ENCODE measurements at places on chromosomes 16 and 17. TPM values are rescaled to one million over a fixed set of nuclear protein-coding genes. Genes with fewer than 3 reads are reported as not detected.

DNA sequence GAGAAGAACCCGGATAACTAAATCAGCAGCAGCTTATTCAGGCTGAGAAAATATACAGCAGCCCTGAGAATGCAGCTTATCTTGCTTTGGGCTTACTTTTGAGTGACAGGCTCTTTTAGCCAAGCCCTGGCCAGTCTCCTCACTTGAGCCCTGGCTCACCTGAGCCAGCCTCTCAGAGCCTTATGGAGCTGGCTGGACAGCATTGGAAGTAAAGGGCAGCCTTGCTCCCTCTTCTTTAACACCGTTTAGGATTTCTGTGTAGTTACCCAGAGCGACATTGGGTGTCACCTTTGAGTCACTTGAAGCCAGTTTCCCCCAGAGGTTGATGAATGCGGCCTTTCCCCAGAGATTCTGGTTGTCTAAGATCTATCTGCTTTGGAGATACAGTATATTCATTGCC, 7.7 kb upstream of the NPIPB2 start:
- H3K27me3 ChIP-seq, result no peaks in the 10 kb centered on the region
- H3K4me3 ChIP-seq, result no peak overlapping the region
- peak; percentile 28 for DNase-seq
- H3K4me1 ChIP-seq, result no peaks in the 10 kb centered on the region
- H3K36me3 ChIP-seq, result no peaks in the 10 kb centered on the region

GRCh38 chr16:35689764-35690163, 2230.4 kb downstream of the TP53TG3F start:
- H3K36me3 ChIP-seq, result no peaks in the 10 kb centered on the region
- H3K27me3 ChIP-seq, result no peaks in the 10 kb centered on the region
- no peak overlapping the region for H3K27ac ChIP-seq
- H3K4me1 ChIP-seq, result no peaks in the 10 kb centered on the region
- no peak overlapping the region for H3K4me3 ChIP-seq

GRCh38 chr17:42475835-42476234, 17.2 kb downstream of the ATP6V0A1 start:
- peaks cover 11% of the 10 kb centered on the region for H3K4me1 ChIP-seq
- no peaks in the 10 kb centered on the region for H3K27me3 ChIP-seq
- peak overlapping the region; percentile 46 for H3K27ac ChIP-seq
- peaks cover 22% of the 10 kb centered on the region for H3K36me3 ChIP-seq
- H3K4me3 ChIP-seq, result no peak overlapping the region

The DUS1L gene
- total RNA-seq, result 62.1 TPM

- peaks cover 3% of the 10 kb centered on the region for H3K4me1 ChIP-seq
- no peaks in the 10 kb centered on the region for H3K27me3 ChIP-seq
- peaks cover 6% of the 10 kb centered on the region for H3K36me3 ChIP-seq
- H3K4me3 ChIP-seq, result no peak overlapping the region
Observed at GRCh38 chr16:67238806-67239470, 8.3 kb downstream of the FHOD1 start.

GRCh38 chr16:57732037-57732436, 3.5 kb upstream of the KATNB1 start:
- H3K4me1 ChIP-seq, result no peaks in the 10 kb centered on the region
- H3K27ac ChIP-seq, result no peak overlapping the region

DNA sequence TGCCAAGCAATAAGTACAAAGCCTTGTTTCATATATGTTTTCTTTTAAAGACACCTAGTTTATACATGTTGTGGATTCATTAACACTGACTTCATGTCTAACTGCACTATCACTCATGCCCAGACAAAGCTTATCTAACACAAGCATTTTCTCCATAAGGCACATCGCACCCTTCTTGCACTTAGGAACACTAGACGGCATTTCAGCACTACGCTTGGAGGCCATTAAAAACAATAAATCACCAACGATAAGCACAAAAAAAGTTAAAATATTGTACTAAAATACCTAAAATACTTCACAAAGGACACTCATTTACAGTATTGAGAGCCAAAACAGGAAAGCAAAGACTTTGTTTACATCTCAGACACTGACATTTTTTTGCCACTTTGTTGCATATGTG, 39.0 kb upstream of the TEKT3 start:
- no peak overlapping the region for H3K27ac ChIP-seq
- peaks cover 13% of the 10 kb centered on the region for H3K4me1 ChIP-seq
- DNase-seq, result no peak
- H3K36me3 ChIP-seq, result no peaks in the 10 kb centered on the region

DNA sequence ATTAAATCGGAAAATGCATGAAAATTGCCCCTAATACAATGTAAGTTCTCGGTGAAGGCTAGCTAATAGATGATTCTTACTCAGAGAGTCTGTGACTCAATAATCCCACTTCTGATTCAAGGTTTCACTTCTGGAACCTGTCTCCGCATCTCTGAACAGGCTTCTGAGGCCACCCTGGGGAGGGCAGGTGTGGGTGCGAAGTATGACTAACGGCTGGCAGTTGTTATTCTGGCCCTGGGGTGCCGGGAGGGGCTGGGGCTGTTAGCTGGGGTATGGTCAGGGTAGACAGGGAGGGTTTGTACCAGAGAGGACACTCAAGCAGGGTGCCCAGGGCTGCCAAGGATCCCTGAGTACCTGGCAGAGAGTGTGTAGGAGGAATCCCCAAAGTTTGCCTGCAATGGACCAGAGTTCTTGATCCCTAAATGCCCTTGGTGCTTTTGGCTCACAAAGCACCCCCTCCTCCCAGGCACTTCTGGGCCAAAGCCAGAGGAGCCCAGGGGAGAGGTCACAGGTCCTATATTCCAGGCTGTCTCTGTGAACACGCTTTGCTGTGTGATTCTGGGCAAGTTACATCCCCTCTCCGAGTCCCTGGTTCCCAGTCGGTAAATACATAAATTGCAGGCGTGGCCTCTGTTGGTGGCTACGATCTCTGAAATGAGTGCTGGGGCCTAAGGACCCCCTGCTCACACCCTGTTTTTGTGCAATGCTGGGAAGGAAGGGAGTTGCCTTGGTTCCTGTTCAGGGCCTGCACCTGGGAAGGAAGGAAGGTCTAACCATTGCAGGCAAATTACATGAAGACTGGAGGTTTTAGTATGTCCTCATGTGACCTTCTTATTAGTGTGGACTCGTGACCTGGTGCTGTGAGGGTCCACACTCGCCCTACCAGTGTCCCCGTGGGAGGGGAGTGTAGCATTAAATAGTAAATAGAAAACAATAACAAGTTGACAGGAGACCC, 49.9 kb upstream of the CPNE2 start:
- H3K27me3 ChIP-seq, result no peaks in the 10 kb centered on the region
- no peak for DNase-seq
- H3K4me3 ChIP-seq, result no peak overlapping the region
- H3K4me1 ChIP-seq, result no peaks in the 10 kb centered on the region
- H3K27ac ChIP-seq, result no peak overlapping the region
- H3K36me3 ChIP-seq, result no peaks in the 10 kb centered on the region

DNA sequence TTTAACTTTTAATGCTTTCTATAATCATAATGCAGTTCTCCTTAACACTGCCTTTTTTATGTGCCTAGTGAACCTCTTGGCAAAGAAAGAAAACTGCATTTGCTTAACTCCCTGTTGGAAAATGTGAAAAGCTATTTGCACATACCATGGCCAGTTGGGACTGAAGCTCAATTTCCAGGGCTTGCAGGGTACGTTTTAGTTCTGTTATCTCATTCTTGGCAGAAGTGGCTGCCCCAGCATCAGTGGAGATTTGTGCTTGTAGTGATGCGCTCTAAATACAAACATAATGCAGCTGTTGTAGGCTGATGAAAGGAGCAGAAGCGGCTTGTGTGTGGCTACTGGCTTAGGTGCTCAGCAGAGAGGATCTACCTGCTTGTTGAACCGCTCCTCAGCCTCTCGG, 3.7 kb downstream of the KRT24 start:
- no peaks in the 10 kb centered on the region for H3K4me1 ChIP-seq
- no peak overlapping the region for H3K27ac ChIP-seq
- DNase-seq, result no peak
- no peaks in the 10 kb centered on the region for H3K36me3 ChIP-seq
- H3K27me3 ChIP-seq, result no peaks in the 10 kb centered on the region
- no peak overlapping the region for H3K4me3 ChIP-seq

GRCh38 chr17:16880843-16881230, 91.1 kb downstream of the TNFRSF13B start:
- H3K27me3 ChIP-seq, result no peaks in the 10 kb centered on the region
- H3K4me3 ChIP-seq, result no peak overlapping the region
- no peak overlapping the region for H3K27ac ChIP-seq
- DNase-seq, result no peak

The GPR179 gene
- total RNA-seq, result 0.17 TPM

DNA sequence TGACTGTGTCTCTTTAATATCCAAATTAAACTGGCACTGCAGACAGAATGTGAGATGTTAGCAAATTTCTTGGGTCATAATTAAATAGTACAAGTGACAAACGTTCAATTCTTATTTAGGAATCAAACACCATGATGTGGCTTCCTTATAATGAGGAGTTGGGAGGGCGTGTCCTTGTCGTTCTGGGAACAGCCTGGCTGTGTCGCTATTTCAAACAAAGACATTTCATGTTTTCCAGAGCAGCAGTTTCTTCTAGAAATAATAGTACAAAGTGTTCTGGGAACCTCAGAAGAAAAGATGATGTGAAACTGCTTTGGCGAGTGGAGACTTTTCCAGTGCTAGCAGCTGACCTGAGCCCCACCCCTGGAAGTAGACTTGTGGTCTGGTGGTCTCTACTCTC, 301.7 kb upstream of the N4BP1 start:
- H3K27me3 ChIP-seq, result no peaks in the 10 kb centered on the region
- no peak overlapping the region for H3K27ac ChIP-seq

GRCh38 chr16:47046726-47047523, 73.5 kb upstream of the DNAJA2 start:
- no peaks in the 10 kb centered on the region for H3K27me3 ChIP-seq
- no peak overlapping the region for H3K27ac ChIP-seq
- no peak for DNase-seq
- no peaks in the 10 kb centered on the region for H3K4me1 ChIP-seq

GRCh38 chr17:81684442-81684911, 666 bp downstream of the HGS start:
- peak overlapping the region; percentile 99 for H3K4me3 ChIP-seq
- peaks cover 26% of the 10 kb centered on the region for H3K36me3 ChIP-seq
- H3K4me1 ChIP-seq, result peaks cover 19% of the 10 kb centered on the region
- DNase-seq, result no peak

DNA sequence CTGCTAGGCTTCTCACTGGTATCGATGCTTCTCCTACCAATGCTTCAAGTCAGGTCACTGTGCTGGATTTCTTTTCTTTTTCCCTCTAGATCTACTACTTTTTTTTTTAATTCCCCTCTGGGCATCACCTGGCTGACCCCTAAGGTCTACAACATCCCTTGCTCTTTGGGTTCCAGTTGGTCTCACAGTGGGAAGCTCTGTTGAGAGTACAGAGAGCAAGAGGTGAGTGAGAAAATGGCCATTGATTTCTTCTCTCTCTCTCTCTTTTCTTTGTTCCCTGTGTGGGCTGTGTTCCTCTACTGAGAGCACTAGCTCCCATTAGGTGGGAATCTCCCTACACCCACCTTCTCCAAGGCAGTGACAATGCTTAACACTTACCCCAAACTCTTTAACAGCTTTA, 413.4 kb downstream of the KCNJ2 start:
- no peaks in the 10 kb centered on the region for H3K27me3 ChIP-seq
- no peaks in the 10 kb centered on the region for H3K36me3 ChIP-seq
- H3K4me1 ChIP-seq, result no peaks in the 10 kb centered on the region

The CCDC200 gene
- not detected for total RNA-seq

The ELP5 gene
- 18.5 TPM for total RNA-seq

Measured in pancreas (tissue), 10 donors.